ENCODE measurements at places on chromosomes 2 and 18.

GRCh38 chr2:225008935-225009334 lies 33.3 kb downstream of the DOCK10 start:
- DNase-seq = peak; percentile 21

DNA sequence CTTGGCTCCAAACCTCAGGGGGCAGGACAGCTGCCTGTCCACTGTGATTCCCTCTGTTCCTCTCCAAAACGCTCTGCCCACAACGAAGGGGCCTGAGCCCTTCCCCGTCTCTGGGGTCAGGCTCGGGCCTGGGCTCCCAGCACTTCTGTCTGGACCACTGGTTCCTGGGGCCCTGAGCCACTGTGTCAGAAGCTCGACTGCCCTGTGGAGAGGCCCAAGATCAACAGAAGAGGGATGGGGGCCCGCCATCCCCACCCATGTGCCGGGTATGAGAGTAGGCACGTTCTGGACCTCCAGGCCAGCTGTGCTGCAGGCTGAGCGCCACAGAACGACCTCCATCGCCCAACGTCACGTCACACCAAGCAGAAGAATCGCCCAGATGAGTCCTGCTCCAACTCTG lies 119.9 kb upstream of the HS6ST1 start:
- DNase-seq = no peak

DNA sequence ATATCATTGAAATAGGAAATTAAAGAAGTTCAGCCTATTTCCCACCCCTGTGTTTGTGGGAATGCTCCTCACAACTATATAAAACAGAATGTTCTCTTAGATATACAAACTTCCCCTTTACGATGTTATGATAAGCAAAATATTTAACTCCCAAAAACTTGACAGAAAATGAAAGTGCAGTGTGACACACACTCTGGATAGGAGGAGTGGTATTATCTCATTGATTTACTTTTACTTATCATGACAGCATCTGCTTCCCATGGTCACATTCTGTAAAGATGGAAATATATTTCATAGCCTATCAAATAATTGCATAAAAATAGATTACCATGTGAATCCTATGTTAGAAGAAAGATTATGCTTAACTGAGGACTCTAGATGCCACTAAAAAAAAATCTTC lies 96.6 kb upstream of the STK17B start:
- peak; percentile 64 for DNase-seq

DNA sequence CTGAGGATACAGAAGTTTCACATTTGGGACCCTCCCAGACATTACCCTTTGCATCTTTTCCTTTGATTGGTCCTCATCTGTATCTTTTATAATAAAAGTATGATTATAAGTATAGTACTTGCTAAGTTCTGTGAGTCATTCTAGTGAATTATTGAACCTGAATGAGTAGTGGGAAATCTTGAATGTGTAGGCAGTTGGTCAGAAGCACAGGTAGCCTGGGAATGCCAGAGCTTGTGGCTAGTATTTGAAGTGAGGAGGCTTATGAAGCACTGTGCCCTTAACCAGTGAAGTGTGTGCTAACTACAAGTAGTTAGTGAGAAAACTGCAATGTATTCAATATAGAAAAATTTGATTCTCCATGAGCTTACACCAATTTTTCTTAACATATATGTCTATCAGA lies 257.6 kb downstream of the GRB14 start:
- DNase-seq = no peak

DNA sequence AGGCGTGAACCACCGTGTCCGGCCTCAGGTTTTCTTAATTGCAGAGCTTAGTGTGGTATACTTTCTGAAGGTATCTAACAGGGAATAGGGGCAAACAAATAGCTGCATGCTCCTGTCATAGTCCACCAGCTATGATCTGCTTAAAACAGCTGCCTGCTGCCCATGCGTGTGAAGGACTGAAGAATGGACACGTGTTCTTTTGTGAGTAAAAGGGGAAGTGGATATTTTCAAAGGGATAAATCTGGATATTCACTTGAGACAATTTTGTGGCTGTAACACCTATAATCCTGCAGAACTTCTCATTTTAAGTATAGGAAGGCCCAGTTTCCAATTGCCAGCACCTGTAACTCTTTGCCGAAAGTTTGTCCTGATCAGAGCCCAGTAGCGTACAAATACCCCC lies 44.7 kb downstream of the TRPM8 start:
- DNase-seq = no peak

DNA sequence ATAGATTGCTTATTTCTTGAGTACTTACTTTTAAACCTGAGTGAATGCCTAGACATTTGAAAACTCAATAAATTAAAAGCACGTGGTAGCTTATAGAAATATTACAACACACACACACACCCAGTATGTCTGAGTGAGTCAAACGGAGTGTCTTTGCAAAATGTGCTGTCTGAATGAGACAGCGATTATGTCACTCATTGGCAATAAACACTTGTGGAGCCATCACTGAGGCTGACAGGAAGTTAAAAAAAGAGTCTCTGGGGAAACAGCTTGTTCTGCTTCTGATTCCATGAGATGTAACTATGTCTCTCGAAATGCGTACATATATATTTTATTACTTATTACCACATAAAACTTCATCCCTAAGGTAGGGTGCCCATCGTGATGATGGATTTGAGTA lies 22.3 kb upstream of the VPS4B start:
- peak; percentile 49 for DNase-seq

GRCh38 chr2:65997961-65998360 lies 437.0 kb upstream of the MEIS1 start:
- DNase-seq = no peak

- DNase-seq = no peak
Observed at GRCh38 chr2:62347563-62348270, 151.8 kb downstream of the B3GNT2 start.

- no peak for DNase-seq
Observed at GRCh38 chr2:212842544-212843185, 304.1 kb upstream of the ERBB4 start.

DNA sequence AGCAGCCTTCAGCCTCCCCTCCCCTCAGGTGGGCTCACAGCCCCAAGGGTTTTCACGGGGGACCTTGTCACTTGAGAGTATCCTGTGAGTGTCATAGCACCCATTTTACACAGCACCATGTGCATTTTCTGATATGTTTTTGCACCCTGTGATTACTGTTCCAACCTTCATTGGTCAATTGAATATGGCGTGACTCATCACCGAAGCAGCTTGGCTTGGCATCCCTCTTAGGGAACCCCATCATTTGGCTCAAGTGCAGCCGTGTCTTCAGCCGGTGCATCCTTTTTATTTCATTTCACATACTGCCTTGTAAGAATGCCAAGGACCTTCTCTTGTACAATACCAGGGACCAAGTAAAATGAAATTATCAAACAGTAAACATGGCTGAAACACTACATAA lies 57.6 kb downstream of the NPAS2 start:
- DNase-seq = no peak

DNA sequence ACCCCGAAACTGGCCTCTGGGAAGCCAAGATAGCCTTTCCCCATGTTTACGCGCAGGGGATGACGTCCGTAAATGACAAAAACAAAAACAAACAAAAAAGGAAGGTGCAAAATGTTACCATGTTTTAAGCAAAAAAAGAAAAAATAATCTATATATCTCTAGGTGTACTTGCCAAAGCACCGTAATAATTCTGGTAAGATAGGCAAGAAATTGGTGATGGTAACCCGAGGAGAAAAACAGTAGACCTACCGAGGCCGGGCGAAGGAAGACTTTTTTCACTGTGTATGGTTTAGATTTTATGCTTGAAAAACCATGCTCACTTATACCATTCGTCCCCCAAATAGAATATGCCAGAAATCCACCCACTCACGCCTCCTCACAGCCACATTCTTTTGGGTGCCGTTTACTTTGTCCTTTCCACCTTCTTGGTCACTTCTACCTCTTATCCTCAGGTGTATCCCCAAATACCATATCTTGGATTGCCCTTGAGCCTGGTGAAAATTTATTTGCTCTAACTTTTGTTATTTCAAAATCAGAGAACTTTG lies 8.0 kb downstream of the GATA6 start:
- DNase-seq = no peak

DNA sequence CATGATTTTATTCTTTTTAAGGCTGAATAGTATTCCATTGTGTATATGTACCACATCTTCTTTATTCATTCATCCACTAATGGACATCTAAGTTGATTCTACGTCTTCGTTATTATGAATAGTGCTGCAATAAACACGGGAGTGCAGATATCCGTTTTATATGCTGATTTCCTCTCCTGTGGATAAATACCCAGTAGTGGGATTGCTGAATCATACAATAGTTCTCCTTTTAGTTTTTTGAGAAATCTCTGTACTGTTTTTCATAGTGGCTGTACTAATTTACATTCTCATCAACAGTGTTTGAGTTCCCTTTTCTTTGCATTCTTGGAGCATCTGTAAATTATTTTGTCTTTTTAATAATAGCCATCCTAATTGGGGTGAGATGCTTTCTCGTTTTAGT lies 114.5 kb downstream of the RGPD3 start:
- DNase-seq = no peak

DNA sequence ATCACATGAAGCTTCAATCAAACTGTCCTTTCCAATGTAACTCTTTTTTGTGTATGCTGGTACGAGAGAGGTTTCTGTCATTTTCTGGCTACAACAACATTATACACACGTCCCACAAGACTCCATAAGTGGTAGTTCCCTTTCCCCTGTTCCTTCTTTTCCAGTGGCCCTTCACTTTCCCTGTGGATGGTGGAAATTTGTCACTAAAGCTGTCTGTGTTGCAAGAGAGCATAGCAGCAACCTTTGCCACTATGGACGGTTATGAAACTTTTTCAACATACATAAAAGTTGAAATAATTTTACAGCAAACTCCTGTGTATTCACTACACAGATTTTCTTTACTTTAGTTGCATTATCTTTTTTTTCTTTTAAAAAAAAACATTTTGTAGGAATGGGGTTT lies 18.7 kb downstream of the DBI start:
- DNase-seq = no peak
